Endothelial cell (in vitro differentiated cells): ENCODE measurements at places on chromosomes 6 and 20.

DNA sequence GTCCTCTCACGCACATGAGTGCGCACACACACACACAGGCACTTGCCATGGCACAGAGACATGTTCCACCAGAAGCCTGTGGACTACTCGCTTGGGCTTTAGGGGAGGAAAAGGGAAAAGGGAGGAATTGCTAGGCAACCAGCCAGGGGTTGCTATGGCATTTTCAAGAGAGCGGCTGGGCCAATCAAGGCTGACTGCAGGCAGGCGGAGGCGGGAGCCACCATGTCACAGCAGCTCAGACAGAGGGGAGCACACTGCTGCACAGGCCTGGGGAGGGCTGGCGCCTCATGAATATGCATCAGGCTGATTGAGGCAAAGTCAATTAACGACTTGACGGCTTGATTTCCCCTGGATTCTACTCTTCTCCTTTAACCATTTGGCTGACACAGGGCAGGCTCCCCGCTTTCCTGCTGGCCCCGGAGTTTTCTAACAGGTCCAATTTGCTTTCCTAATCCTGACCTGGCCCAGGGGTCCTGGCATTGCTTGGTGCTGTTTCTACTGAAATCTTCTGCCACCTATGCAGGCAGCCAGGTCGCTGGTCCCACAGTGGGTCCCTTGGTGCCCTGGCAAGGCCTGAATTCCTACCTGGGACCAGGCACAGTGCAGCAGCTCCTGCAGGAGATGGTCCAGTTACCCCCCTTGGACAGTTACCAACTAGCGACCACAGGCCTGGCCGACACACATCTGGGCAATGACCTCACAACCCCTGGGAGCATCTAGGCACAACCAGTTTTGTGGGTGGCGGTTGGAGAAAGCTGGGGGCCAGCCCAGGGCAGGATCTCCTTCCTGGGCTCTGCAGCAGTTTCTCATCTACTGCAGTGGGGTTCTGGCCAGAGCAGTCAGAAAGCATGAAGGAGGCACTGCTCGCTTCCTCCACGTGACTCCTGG lies 52.1 kb downstream of the YTHDF1 start:
- no peak for DNase-seq

- no peak for DNase-seq
These were observed 19.8 kb downstream of the HLA-E start for GRCh38 chr6:30508890-30509736.

- DNase-seq, result no peak
These were observed 71.4 kb downstream of the ARID1B start for GRCh38 chr6:156848533-156848932.

- no peak for DNase-seq
These were observed 634.2 kb upstream of the IMPG1 start for GRCh38 chr6:76706631-76707030.

DNA sequence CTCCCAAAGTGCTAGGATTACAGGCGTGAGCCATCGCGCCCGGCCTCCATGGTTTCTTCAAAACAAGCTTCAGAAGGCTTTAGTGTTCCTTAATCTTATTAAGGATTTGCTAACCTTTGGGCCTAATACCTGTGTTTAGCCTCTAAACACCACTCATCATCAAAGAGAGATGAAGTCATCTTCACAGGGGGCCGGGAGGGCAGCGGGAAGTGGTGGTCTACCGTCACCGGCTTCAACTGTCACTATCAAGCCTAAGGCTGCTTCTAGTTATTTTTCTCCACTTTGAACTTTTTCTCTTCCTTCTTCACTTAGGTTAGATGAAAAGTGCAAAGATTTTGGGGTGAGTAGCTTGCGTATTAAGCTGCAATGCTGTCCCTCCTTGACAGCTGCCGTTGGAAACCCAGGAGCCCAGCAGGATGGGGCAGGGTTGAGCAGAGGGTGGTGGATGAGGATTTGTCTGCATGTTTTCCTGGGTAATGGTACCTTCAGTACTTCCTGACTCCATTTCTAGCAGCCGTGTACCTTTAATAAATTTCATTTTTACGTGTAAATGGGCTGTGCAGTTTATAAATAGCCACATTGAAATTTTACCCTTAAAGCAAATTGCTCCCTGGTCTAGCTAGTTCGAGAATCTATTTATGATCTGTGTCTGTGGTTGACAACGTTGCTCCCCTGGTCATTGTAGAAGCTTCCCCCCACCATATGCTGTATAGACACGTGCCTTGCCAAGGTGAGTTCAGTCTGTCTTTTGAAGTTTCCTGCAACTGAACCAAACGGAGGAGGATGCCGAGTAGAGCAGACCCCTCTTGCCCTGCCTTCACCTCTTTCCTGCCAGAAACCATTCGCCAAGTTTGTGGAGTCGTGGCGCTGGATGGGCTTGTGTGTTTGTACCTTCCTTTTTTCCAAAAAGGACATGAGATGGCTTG lies 64.8 kb downstream of the SYNJ2 start:
- no peak for DNase-seq

- no peak for DNase-seq
These were observed 278.5 kb upstream of the MAN1A1 start for GRCh38 chr6:119627908-119628669.

DNA sequence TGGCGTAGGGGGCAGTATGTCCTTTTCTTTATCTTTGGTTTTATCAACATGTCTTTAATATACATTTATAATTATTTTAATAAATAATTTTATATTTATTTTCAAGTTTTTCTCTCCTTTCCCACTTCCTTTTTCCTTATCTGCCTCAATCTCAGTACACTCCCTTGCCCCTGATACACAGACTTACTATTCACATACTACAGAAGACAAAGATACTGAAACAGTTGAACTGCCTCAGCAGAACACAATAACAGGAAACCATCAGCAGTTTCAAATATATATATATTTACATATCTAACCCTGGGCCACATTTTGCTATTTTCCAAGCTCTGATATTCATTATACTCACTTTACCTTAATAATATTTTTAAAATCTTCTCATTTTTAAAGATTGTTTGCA lies 19.8 kb downstream of the IBTK start:
- DNase-seq, result no peak

- no peak for DNase-seq
These were observed 118.3 kb downstream of the STXBP5 start for GRCh38 chr6:147322299-147323162.
